ENCODE measurements at places on chromosomes 2 and 18. TPM values are rescaled to one million over a fixed set of nuclear protein-coding genes. Genes with fewer than 3 reads are reported as not detected.

- peak; percentile 63 for DNase-seq
Measured at GRCh38 chr2:27720004-27720551, 51.4 kb upstream of the MRPL33 start.

TMEM247 gene
- not detected for total RNA-seq

GRCh38 chr18:2963048-2963447 is 49.9 kb downstream of the LPIN2 start:
- peak; percentile 57 for DNase-seq

EPAS1 gene
- total RNA-seq, result 79.0 TPM

DNA sequence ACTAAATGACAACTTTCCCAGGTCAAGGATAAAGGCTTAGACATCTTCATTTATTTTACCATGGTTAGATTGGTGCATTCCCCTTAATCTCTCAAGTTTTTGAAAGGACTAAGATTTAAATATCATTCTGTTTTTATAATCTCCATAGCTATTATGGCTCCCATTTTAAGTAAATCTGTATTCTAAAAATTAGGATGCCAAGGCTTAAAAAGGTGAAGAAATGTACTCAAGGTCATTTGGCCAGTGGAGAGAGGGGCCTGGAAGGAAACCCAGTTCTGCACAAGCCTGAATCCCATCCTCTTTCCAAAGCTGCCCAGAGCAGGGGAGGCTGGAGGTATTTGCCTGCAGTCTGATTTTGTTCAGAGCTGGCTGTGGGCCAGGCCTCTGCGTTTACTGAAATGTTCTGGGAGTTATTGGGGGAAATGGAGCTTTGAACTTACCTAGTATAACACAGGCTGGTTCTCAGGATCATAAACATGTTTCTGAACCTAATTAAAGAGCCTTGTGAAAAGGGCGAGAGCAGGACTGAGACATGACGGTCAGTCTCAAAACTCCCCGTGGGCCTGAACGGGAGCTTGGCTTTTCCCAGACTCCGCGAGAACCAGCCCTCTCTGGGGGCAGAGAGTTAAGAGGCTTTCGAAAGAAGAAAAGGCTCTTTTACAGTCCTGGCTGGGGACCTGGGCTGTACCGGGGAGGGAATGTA is 85.6 kb downstream of the DDX1 start:
- no peak for DNase-seq

- no peak for DNase-seq
Measured at GRCh38 chr2:67255933-67256615, 141.1 kb upstream of the ETAA1 start.

CYP27C1 gene
- total RNA-seq, result not detected

- DNase-seq, result no peak
Measured at GRCh38 chr18:48032876-48033789, 102.7 kb upstream of the SMAD2 start.

C2orf74 gene
- total RNA-seq, result 8.7 TPM

GRCh38 chr2:173523497-173523896 is 168.8 kb downstream of the CDCA7 start:
- DNase-seq, result no peak

- no peak for DNase-seq
Measured at GRCh38 chr18:48866856-48867255, 83.9 kb downstream of the SMAD7 start.

DNA sequence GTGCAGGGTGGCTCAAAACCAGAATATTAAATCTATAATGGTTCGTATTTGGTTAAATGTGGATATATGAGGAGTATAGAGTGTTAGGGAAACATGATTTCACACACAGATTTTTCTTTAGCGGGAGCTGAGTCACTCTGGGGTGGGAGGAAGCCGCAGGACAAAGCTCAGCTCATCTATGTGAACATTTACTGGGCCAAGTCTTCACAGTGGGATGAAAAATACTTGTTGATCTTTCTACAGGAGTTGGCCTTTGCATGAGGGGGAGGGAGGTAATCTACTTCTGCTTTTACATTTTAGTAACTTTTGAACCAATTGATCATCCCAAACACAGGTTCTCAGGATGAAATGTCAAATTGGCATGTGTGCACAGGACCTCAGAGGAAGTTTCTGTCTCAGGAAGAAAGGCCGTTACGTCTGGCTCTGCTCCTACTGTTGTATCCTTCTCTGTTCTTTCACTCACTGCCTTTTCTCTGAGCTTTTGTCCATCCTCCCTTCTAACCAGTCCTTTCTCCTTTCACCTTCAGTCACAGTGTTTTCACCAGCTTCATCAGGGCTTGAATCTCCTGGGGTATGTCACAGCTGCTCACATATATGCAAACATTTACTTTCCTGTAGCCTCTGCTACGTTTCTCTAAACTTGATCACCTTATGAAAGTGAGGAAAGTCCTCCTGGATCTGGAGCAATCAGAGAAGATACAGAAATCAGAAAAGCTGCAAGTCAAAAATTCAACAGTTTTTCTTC is 943.3 kb upstream of the FANCL start:
- no peak for DNase-seq

DNA sequence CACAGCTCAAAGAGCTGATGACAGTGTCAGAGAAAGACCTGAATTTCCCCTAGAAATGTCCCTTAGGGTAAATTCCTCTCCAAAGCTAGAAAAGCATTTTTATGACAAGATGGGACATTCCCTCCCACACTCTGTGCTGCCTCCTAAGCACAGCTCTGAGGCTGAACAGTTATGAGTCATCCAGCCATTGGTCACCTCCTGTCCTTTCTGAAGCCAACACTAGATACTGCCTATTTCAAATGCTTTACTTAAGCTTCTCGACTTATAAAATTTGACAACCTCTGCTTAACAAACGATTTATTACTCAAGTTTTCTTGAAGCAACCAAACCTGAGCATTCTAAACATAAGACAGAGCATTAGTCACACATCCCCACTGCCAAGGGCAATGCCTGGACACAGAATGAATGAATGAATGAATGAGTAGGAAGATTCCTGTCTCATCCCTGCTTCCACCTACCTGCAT is 35.4 kb downstream of the B4GALT6 start:
- no peak for DNase-seq

DNA sequence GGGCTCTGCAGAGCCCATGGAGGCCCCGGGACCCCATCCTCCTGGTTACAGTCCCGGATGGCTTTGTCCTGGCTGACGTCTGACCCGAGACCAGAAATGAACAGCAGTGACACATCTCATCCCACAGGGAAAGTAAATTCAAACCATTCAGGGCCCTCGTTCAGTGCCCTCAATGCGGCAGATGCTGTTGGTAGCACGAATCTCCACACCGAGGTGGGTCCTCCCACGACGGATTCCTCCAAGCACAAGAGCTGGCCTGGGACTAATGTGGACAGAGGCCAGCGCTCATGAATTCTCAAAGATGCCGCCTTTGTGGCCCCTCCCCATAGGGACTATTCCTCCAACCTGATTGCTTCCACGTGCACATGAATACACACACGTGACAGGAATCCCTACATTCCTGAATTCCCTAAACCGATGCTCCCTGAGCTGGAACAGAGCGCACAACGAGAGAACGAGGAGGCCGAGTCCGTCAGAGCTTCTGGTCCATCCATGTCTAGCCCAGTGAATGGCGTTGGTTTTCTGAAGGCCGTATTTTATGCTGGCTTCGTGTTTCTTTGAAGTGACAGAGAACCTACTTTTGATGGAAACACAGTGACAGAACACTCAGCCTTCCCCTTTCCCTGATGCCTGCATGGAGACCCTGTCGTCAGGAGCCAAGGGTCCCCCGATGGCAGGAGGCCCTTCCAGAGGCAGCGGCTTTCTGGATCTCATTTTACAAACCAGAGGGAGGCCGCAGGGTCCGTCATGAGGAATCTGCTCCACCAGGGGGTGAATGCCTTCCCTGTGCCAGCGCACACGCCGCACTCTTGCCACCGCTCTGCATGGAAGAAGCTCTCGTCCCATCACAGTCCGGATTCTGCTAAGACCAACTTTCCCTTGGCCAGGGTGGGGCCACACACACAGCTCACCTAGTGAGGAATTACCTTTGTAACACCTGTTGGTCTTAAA is 64.3 kb upstream of the SNTG2 start:
- no peak for DNase-seq

TUBA4B gene
- not detected for total RNA-seq

- peak; percentile 64 for DNase-seq
Measured at GRCh38 chr2:68925295-68925896, 27.3 kb downstream of the GKN2 start.

DNA sequence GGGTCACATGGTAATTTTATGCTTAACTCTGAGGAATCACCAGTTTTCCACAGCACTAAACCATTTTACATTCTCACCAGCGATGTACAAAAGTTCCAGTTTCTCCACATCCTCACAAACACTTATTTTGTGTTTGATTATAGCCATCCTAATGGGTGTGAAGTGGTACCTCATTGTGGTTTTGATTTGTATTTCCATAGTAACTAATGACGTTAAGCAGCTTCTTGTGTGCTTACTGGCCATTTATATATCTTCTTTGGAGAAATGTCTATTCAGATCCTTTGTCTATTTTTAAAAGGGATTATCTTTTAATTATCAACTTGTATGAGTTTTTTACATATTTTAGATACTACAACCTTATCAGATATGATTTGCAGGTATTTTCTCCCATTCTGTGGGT is 42.0 kb downstream of the CCDC150 start:
- no peak for DNase-seq

CERS6 gene
- 8.4 TPM for total RNA-seq

GRCh38 chr18:31576670-31577069 is 15.0 kb upstream of the TTR start:
- no peak for DNase-seq

POTEE gene
- total RNA-seq, result 0.83 TPM

DNA sequence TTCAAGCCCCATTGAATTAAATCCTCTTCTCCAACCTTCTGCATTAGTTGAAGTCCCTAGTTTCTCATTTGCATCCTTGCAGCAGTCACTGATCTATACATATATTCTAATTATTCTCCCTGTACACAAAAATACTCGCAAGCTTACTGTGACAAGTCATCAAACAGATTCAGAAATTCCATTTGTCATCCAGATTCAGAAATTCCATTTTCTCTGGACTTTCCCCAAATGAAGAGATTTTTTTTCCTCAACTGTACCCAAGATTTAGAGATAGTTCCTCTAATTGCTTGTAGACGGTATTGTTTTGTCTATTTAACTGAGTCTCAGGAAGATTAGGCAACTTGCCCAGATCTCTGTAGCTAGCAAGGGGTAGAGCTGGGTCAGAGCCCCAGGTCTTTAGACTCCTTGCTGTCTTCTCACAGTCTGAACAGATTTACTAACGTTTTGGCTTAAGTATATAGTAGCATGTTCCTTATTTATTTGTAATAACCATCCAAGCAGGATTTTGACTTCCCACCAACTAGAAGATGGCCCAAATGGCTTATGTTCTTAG is 34.2 kb downstream of the RAB12 start:
- no peak for DNase-seq

AQP4 gene
- total RNA-seq, result not detected

CARF gene
- total RNA-seq, result 12.3 TPM

All from activated CD4-positive, alpha-beta memory T cell treated with anti-CD3 and anti-CD28 coated beads, Interleukin-2, amount 10 ng/mL, durations not matched to agents 7 days and 5 days (primary cell).